Renal cortex interstitium (tissue), 15 donors: ENCODE measurements at places on chromosomes 5 and 9. TPM values are rescaled to one million over a fixed set of nuclear protein-coding genes. Genes with fewer than 3 reads are reported as not detected.

DNA sequence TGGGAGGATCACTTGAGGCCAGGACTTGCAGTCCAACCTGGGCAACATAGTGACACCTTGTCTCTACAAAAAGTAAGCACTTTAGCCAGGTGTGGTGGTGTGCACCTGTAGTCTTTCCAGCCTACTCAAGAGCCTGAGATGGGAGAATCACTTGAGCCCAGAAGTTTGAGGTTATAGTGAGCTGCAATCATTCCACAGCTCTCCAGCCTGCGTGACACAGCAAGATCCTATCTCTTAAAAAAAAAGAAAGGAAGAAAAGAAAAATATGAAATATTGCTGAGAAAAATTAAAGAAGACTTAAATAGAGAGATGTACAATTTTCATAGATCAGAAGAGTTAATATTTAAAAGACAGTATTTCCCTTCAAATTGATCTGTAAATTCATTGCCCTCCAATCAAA, 76.4 kb downstream of the SMIM15 start:
- DNase-seq: no peak

PCDHB14 gene
- polyA plus RNA-seq: 9.5 TPM

- no peak for DNase-seq
These were observed 248.6 kb downstream of the RFX3 start for GRCh38 chr9:3277200-3277599.

ISOC1 gene
- polyA plus RNA-seq: 37.4 TPM

GRCh38 chr5:42491699-42492098, 68.5 kb downstream of the GHR start:
- DNase-seq: no peak

STC2 gene
- 2.9 TPM for polyA plus RNA-seq

GRCh38 chr9:124594225-124594624, 87.0 kb upstream of the NR5A1 start:
- no peak for DNase-seq

PKD2L2 gene
- not detected for polyA plus RNA-seq

DNA sequence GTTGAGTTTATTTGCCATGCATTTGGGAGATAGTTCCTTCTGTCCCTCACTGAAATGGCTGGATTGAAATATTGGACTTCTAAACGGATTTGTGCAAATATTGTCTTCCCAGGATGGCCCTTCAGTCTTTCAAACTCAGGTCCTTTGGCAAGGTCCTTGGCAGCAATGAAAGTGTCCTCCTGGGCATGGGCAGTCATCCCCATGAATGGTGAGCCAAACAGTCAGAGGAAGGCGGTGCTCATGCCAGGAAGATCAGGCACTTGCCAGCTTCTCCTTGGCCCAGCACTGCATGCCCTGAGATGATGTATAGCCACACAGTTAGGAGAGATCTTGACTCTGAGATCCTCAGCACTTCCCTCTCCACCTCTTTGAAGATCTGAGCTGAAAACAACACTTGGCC, 221.4 kb upstream of the KLF4 start:
- no peak for DNase-seq

DNA sequence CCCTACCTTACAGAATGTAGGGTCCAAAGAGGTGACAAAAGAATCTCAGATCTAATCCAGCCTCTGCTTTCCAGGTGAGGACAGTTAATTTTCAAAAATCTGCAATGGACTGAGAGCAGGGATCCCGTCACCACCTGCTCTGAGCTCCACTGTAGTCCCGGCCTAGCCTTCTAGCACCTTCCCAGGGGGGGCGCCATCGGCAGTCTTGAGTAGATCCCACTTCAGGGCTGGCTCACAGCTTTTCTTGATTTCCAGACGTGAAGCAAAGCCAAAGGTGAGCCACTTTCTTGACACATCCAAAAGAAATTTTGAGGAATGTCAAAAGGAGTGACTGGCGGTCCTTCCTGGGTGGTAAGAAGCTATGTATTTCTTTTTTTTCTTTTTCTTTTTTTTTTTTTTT, 114.1 kb downstream of the SYK start:
- DNase-seq: no peak

LCN9 gene
- polyA plus RNA-seq: not detected

GRCh38 chr9:37760416-37761161, 7.0 kb downstream of the TRMT10B start:
- DNase-seq: no peak

GRCh38 chr5:34826347-34826746, 12.6 kb upstream of the TTC23L start:
- DNase-seq: no peak

GRCh38 chr5:135851186-135851914, 16.9 kb downstream of the SLC25A48 start:
- no peak for DNase-seq

PFDN1 gene
- 114 TPM for polyA plus RNA-seq

- no peak for DNase-seq
These were observed 570.6 kb upstream of the KLF4 start for GRCh38 chr9:108060175-108060574.

DNA sequence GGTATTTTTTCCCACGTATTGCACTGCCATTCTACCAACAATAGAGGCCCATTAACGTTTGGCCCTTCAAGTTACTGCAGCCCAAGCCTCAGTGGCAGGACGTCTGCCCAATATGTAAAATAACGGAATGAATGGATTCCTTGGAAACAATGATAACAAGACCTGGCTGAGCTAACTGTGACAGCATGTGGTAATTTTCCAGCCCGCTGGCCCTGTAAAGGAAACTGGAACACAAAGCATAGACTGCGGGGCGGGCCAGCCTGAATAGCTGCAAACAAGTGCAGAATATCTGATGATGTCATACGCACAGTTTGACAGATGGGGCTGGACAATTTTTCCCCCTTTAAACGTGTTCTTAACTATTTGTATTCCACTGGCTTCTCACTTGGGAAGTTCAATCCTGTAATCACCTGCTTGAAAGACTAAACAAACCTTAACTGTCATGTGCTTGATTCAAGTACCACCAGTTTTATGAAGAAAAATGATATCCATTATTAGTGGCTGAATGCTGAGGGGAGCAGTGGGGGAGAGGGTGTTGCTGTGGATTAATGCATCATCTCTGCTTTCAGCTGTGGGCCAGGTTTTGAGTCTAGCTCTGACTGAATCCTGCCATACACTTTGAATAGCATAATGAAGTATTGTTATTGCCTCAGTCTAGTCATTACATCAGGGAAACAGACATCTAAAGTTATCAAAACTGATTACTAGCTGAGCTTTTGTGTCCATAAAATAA, 323.9 kb downstream of the TMEM161B start:
- DNase-seq: no peak

RGS14 gene
- 14.1 TPM for polyA plus RNA-seq

CNTNAP3 gene
- polyA plus RNA-seq: 6.4 TPM

DNA sequence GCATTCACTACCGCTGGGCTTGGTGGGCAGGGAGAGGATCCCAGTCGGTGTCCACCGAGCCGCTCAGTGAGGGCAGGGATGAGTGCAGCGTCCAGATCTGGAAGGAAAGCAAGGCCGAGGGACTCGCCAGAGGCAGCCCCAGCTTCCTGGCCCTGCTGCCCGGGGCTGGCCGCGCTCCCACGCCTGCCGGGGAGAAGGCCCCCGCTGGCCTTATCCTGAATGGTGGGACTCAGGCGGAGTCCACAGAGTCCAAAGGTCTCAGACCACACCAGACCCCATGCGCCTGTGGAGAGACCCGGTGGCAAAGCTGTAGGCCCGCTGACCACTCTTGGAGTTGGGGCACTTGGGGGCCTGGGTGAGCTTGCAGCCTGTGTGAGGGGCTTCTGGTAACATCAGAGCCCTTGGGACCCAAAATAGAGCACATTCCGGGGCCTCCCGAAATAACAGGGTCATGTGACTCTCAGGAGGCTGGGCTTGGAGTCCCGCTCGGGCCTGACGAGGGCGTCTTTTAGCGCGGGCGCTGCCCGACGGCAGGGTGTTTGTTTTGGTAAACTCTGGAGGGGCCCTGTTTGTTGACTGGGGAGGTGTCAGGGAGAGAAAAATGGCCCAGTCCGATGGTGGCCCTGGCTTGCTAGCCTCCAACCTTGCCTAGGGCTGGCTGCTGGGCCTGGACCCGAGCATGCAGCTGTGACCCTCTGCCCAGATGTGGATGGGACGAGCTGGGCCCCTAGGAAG, 2.8 kb downstream of the RXRA start:
- no peak for DNase-seq

GRCh38 chr5:134240421-134240962, 14.6 kb upstream of the PPP2CA start:
- no peak for DNase-seq

SPINK7 gene
- 0.53 TPM for polyA plus RNA-seq

DNA sequence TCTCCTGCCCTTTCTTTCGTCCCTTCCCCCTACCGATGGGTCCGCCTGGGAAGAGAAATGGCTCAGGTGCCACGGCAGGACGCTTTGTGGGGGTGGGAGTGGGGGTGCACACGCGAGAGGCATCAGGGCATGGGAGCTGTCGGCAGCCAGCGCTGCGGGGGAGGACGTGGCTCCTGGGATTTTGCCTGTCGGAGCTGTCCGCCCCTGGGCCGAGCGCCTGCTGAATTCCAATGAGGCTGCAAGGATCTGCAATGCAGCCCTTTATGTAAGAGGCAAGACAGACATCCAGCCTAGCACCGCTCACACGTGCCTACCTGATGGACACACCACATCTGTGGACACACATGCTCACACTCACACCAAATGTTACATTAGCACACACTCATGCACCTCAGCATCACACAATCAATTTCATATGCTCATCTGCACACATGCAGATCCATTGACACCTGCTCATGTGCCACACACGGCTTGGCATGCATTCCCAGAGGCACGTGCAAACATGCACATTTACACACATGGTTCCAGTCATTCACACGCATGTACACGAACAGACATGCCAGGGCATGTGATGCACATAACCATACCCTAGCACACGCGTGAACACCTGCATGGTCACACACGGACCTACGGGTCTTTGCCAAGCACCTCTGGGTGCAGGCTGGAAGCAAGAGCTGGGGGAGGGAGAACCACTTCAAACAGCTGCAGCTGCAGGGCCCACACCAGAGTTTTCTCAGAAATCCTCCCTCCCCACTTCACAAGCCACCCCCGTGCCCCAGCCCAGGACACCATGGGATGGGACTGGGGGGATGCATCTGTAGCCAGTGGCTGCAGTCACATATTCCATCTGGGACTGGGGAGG, 1.4 kb downstream of the GRIN1 start:
- no peak for DNase-seq

RANBP17 gene
- polyA plus RNA-seq: 9.7 TPM

DNA sequence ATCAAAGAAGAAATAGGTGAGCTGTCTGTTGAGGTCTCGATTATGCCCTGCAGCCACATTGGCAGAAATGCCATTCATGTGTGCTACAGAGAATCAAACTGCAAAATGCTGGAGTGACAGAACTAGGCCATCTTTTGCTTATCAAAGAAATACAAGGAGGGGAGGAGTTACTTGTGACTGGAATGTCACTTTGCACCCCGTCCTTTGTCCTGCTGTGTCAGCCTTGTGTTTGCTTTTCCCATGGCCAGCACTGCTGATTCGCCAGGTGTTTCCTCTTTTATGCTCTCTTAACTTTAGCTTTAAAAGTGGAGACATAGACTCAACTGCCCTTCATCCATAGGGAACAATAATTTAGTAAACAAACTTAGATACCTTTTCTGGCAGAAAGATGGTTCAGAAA, 54.3 kb downstream of the SLC46A2 start:
- no peak for DNase-seq

PCDHGA4 gene
- polyA plus RNA-seq: 2.0 TPM

DNA sequence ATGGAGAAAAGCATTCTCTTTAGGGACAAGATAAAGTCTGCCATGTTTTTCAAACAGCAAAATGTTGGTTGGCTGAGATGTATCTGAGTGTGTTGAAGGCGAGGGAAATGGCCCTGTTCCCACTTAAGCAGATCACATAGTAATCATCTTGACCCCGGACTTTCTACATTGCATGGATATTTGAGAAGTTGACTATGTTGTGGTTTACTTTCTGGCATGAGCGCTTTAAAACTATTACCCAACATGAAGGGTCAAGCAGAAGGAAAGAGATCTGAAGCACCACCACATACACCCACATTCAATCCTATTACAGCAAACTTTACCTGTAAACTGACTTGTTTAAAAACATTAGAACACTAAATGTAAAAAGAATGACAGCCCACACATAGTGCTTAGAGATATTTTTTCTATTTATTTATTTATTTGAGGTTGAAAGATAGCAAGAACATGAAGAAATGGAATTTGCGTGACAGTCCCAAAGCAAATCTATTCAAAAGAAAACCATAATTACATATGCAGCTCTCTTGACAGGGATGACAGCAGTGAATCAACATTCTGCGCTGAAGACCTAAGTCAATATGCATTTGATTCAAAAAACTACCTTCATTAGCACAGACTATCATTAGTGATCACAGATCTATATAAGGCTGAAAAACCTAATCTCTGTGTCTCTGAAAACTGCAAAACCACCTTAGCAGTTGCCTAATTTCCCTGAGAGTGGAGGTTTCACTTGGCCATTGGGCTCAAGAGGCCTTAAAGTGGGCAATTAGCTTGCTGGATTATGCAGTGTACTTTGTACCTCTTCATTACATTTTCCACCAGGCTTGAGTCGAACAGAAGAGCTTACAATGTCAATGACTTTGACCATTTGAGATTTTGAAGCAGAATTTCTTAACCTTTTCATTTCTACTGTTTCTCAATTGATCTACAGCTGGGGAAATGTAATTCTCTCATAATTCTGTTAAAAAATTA, 195.0 kb downstream of the PDE4D start:
- DNase-seq: no peak

DNA sequence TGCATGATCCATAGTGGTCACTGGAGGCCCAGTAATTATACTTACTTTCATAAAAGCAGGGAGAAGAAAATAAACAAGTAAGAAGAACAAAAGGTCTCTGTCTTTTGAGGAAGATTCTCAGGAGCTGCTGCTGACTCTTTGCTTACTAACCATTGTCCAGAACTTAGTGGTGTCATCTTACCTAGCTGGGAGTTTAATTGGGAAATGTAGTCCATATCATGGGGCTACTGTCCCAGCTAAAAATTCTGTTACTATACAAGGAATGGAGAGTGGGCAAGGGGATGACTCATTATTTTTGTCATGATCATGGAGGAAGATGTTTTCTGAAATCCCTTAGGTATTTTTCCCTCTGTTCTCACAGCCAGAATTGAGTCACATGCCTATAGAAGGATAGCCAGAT, 639.3 kb downstream of the MTRR start:
- DNase-seq: no peak

DNA sequence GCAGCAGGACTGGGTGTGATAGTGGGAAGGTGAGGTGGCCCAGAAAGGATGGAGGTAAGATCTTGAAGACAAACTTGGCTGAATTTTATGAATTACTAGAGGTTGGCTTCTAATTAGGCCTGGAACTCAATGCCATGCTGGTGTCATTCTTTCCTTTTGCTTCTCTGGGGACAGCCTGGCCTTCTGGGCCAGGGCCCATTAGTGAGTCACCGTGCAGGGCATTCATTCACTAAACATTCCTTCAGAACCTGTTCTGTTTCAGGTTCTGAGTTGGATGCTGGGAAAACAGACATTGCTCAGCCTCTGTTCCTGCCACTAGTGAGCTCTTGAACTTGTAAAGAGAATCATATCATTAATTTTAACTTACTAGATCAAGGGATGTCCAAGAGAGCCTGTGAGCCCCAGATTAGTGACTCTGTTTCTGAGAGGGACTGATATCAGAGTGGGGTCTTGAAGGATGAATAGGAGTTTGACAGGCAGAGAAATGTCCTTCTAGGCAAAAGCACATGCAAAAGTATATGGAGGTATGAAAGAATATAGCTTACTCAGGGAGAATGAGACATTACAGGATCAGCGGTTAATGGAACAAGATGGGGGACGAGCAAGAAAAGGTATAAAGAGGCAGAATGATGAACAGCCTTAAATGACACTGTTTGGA, 66.5 kb downstream of the LHX2 start:
- no peak for DNase-seq
